ENCODE measurements at places on chromosomes 4 and X. TPM values are rescaled to one million over a fixed set of nuclear protein-coding genes. Genes with fewer than 3 reads are reported as not detected.

Gene ADH7
- total RNA-seq, result not detected

GRCh38 chr4:98908182-98908581 lies 20.8 kb downstream of the EIF4E start:
- no peak for DNase-seq

GRCh38 chrX:132774010-132774714 lies 184.3 kb downstream of the HS6ST2 start:
- DNase-seq, result peak; percentile 54

GRCh38 chr4:78616046-78616498 lies 64.5 kb downstream of the ANXA3 start:
- no peak for DNase-seq

DNA sequence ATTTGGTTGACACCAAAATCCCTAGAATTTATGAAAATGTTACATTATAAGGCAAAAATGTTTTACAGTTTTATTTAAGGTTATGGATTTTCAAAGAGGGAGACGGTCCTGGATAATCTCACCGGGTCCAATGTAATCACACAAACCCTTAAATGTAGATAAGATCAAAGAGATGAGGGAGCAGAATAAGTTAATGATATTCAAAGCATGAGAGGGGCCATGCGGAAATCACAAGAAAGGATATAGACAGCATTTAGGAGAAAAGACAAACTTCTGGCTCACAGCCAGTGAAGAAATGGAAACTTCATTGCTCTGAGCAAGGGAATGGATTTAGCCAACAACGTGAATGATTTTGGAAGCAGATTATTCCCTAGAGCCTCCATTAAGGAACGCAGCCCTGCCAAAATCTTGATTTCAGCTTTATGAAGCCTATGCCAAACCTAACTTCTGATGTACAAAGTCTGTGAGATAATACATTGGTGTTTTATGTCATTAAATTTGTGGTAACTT lies 684.4 kb upstream of the GNPDA2 start:
- DNase-seq, result no peak

- DNase-seq, result no peak
These were observed 41.9 kb upstream of the PARM1 start for GRCh38 chr4:74891037-74891436.
